Activated naive CD8-positive, alpha-beta T cell treated with anti-CD3 and anti-CD28 coated beads, Interleukin-2, amount 50 U/mL, for 16 hours (primary cell): ENCODE measurements at places on chromosomes 16 and 17.

DNA sequence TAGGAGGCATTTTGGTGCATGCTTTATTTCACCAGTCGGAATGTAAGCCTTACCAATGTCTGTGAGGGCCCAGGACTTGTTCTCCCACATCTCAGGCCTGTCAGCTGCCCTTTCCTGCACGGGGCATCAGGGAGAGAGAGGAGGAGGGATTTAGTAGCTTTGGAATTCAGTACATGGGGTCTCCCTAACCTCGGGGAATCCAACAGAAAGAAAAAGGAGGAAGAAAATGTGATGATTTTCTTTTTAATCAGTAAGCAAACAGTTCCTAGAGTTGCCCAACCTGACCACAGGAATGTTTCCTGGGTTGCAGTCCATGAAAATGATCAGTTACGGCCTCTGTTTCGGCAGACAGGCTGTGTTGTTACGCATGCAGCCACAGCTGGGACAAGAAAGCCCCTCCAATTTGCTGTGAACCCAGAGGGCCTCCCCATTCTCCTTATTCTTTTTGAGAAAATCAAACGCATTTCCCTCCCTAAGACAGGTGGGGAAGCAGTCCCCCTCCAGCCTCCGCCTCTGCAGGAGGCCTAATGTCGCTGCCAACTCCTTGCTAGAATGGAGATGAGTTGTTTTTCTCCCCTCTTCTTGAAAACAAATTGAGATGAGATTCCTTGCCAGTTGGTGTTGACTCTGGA, 53.1 kb upstream of the TANGO6 start:
- no peak for DNase-seq

GRCh38 chr17:66494023-66494803, 191.8 kb downstream of the PRKCA start:
- no peak for DNase-seq

DNA sequence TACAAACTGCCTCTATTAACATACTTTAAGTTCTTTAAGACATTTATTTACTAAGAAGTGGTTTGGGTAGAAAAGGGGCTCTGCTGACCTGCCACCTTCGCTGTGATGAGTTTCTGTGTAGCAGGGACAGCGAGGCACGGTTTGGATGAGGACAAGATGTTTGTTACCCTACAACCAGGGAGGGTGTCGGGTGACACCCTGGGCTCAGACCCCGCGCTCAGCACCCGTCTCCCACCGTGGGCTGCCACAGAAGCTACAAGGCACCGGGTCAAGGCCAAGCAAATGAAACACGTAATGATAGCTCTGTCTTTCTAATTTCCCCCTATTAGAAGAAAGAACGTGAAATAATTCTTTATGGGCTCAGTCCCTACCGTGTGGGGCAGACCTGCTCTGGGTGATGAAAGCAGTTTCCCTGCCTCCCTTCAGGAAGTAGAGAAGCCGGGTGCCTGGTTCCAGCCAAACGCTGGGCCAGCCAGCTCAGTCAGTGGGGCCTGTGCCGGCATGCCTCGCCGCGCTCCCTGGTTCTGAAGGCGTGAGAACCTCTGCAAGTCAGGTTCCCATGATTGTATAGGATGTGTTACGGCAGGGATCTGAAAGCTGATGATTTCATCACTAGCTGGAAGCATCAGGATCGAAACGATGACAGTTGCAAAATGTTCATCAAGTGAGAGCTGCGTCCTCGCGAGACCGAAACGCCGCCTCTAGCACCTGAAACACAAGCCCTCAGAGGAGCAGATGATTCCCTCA, 3.9 kb downstream of the ZNF750 start:
- DNase-seq, result no peak

- peak; percentile 32 for DNase-seq
Observed at GRCh38 chr17:49851387-49852291, 3.8 kb upstream of the TAC4 start.

- no peak for DNase-seq
Observed at GRCh38 chr16:12271006-12271405, 294.5 kb downstream of the SNX29 start.

DNA sequence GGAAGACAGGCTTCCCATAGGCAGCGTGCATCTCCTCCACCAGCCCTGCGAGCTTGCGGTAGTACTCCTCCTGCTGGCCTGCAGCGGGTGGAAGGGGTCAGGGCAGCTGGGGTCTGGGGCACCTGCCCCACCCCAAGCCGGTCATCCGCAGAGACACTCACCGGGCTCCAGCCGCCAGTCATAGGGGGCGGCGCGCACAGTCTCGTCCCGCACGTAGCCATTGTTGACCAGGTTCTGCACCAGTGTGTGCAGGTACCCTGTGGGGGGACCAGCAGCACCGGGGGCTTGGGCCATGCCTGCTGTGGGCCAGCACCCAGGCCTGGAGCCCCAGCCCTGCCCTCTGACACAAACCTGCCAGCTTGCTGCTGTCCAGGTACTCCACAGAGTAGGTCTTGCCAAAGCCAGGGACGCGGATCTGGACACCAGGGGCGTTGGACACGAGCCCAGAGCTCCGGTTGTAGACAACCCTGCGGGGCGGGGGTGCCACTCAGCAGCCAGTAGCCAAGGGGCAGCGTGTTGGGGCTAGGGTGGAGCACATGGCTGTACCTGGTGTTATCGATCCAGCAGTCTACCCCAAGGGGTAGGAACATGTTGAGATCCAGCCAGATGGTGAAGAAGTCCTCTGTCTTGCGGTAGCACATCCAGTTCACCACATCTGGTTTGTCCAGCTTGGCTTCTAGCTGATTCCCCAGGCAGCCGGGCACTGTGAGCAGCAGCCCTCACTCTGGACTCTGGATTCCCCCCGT, 1.2 kb downstream of the LCAT start:
- no peak for DNase-seq

DNA sequence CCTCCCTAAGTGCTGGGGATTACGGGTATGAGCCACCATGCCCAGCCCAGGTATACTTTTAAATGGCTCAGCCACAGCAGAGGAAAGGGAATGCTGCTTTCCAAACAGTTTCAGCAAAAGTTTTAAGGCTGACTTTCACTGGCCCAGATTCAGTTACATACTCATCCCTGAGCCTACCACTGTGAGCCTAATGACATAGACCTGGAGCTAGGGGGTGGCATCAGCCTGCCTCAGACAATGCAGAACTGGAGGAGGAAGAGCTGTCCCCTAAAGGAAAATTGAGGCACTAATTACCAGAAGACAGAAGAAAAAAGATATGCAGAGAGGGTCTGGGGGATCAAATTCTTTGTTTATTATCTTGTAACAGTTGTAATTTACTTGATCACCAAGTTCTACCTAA, 43.9 kb downstream of the HS3ST4 start:
- no peak for DNase-seq

DNA sequence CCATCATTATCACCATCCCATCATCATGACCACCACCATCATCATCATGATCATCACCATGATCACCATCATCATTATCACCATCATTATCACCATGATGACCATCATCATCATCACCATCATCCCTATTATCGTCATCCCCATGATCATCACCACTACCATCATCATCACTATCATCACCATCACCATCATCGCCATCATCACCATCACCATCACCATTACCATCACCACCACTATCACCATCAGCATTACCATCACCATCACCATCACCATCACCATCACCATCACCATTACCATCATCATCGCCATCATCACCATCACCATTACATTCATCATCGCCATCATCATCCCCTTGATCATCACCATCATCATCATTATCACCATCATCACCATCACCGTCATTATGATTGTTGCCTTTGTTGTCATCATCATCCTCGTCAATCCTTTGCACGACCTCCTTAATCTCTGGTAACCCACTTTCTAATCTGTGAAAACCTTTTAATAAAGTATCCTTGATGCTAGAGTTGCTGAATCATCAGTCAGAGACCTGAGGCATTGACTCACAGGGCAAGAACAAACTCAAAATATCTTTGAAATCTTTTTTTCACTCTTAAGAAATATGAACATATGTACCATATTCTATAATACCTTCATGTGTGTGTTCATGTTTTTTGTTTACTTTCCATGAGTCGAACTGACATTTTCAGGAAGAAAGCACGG, 116.3 kb upstream of the FOXF1 start:
- no peak for DNase-seq

DNA sequence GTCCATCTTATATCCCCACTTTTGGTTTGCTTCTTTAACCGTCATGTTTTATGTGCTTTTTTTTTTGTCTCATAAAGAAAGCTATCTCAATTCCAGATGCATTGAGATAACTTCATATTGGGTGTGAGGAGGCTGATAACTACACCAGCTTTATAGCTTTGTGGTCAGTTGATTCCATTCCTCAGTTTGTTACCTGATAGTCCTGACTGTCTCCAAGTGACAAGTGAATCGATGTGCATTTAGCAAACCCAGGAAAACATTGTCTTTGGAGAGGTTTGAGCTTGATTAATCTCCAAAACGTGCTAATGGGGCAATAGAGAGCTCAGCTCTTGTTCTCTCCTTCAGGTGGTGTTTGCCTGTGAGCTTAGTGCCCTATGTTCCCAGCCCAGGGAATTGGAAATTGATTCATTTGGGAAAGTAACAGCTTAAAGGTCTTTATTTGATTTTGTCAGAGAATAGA, 22.7 kb downstream of the HS3ST3B1 start:
- DNase-seq, result no peak

GRCh38 chr16:50940275-50940854, 198.5 kb downstream of the CYLD start:
- DNase-seq, result no peak

DNA sequence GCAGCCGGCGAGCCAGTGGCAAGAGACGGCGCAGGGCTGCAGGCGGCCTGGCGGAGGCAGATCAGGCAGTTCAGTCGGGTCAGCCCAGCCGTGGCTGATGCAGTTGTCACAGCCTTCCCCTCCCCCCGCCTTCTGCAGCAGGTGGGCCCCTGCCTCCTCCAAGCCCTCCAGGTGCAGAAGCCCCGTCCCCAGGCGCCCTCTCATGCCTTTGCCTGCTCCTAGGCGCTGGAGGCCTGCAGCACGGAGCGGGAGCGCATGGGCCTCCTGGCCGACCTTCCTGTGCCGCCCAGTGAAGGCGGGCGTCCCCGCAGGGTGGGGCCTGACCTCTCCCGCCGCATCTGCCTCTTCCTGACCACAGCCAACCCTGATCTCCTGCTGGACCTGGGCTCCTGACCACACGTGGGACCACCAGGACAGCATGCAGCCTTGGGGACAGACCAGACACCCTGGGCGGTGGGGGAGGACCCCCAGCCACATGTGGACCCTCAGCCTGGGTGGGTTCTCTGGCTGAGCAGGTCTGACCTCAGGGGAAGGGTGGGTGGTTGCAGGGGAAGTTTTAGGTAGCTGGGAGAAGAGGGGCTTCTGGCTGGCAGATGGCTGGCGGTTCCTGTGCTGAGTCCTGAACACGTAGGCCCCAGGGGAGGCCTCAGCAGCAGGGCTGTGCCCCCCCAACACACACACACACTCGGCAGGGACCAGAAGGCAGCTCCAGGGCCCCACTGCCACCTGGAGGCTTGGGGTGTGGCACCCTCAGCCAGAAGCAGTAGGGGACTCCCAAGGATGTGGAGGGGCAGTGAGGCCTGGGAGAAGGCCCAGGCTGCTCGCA, 3.1 kb upstream of the MRPS34 start:
- DNase-seq, result no peak

DNA sequence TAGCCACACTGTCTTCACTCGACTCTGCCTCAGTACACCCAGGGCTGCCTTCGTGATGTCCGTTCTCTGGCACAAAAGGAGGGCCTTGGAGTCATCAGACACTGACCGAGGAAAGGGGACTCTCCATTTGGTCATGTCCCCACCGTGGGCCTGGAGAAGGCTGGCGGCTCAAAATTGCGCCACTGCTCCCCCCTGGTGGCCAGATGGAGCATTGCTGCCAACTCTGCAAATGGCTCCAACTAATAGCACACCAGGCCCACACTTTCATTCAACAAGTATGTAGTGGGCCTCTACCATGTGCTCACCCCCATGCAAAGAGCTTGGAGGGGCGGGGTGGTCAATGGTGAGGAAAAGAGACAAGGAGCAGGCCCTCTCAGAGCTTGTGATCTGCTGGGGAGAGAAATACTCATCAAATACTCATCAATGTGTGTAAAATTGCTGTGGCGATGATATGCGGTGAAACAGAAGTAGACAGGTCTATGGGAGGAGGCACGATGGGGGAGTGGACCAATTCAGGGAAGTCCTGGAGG, 5.2 kb upstream of the GRIN2C start:
- DNase-seq, result peak; percentile 32

- no peak for DNase-seq
Observed at GRCh38 chr17:81028506-81028858, 6.5 kb upstream of the BAIAP2 start.

DNA sequence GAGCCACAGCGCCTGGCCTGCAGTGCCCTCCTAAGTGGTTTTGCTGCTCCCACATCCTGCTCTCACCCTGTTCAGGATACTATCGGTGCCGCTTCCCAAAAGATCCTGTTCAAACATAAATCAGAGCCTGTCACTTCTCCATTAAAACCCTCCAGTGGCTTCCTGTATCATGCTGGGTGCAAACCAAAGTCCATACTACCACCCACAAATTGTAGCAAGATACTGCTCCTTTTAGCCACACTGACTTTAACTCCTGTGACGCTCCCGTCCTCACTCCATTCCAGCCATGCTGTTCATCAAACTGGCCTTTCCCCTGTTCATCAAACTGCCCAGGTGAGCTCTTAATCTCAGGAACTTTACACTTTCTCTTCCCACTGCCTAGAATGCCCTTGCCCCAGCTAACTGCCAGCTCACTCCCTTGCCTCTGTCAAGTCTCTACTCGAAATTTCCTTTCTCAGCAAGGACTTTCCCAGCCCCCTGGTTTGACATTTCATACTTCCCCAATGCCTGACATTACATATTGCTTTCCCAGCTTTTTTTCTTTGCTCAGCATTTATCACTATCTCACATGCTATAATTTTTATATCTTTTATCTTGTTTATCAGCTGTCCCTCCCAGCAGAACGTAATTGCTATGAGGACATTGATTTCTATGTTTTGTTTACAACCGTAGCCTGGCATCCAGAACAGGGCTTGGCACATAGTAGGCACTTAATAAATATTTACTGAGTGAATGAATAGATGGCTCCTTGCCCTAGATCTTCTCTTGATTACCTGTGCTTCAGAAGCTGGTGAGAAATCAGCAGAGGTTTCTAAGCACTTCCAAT, 44.3 kb upstream of the SMURF2 start:
- DNase-seq, result no peak

- DNase-seq, result no peak
Observed at GRCh38 chr17:19456016-19456927, 45.2 kb downstream of the RNF112 start.

DNA sequence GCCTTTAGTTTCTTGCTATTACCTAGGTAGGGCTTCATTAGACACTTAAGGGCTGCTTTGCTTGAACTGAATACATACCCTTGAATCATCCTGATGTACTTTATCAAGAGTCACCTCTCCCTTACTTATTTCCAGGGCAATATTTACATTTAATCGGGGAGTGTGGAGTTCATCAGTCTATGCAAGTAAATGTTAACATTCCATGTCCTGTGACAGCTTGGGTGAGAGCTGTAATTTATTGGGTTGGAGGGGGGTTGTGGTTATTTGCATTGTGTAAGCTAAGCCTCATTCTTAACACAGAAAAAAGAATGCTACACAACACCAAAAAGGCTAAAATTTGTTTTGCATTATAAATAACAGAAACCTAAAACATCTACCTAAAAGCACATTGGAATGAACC, 16.7 kb downstream of the KCNJ16 start:
- DNase-seq, result no peak

GRCh38 chr17:35930211-35931065, at the start of gene RDM1:
Gene RDM1, minus strand, starts transcription at chr17:35930773. Its CDS starts 46 bp downstream, at chr17:35930727.
- peak; percentile 64 for DNase-seq
